ENCODE measurements at places on chromosomes 5 and 9.

- DNase-seq: no peak
These were observed 88.0 kb downstream of the TRIO start for GRCh38 chr5:14231156-14231555.

GRCh38 chr9:85202596-85202995 lies 533.1 kb downstream of the NTRK2 start:
- DNase-seq: no peak

DNA sequence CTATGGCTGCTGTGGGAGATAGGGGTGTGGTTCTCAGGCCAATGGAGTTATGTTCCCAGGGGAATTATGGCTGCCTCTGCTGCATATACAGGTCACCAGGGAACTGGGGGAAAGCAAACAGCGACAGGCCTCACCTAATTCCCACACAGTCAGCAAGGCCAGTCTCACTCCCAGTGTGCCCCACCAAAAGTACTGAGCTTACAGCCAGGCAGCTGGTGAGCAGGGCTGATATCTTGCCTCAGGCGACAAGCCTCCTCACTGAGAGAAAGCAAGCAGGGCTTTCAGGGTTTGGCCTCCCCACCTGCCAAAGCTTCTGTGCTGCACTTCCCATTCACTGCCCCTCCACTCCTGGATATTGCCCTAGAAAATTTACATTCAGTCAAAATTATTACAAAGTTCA lies 273.8 kb upstream of the TARS1 start:
- DNase-seq: no peak

- no peak for DNase-seq
These were observed 77.9 kb upstream of the RPS23 start for GRCh38 chr5:82356021-82356420.

DNA sequence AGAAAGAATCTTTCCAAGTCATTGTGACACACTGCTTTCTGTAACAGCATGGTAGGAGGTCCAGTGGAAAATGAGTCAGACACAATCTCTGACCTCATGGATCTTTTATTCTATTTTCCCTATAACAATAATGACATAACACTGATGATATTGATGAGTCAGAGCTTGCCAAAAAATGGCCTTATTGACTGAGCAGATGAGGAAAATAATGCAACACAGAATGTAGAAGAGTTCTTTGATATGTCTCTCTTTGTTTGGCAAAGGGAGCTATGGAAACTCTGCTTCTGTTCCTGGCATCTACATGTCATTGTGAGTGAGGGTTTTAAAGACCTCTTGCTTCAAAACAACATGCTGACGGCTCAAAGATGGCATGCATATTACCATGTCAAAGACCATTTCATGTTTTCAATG lies 443.1 kb upstream of the ZNF608 start:
- no peak for DNase-seq

DNA sequence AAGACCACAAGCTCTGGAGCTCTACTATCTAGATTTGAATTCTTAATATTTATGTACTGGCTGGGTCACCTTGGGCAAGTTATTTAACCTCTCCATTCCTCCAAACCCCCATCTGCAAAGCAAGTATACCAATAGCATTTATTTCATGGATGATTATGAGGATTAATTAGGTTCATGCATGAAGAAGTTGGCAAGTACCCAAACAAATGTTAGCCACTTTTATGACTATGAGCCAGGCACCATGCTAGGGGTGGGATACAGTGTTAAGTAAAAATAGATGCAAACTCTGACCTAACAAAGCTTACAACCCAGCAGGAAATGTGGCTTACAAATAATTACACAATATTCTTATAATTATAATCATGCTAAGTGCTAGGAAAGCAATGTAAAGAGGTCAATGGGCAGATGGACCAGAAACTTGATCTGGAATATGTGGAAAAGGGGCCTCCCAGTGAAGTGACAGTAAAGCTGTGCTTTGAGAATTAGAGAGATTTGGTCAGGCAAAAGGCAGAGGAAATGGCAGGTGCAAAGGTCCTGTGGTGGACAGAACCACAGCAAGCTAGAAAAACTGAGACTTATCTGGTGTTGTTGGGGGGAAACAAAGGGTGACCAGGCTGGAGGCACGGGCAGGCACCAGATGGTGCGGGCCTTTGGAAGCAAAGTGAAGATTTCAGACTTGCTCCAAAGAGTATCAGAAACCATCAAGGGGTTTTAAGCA lies 525.2 kb upstream of the TRPC7 start:
- DNase-seq: no peak

DNA sequence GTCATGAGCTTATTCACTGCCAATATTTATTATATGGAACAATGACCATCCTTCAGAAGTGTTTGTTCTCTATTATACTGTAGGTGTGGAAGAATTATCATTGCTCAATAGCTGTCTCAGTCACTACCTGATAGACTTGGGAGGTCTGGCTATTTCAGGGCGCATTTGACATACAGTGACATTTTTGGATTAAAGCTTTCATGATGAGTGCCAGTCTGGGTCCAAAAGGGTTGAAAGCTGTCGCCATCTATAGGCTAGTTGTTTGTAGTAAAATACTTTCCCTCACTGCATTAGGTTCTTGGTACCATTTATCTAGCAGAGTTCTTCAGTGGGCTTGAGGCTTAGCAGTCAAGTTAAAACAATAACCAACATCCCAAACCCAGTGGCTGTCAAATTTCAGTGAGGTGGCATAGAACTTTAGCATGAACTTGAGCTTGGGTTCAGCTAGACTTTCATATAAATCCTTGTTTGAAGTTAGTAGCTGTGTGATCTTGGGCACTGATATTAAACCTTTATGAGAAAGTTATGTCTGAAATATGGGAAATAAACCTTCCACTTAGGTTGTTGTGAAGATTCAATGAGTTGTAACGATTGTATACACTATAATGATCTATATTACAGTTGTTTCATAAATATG lies 110.5 kb upstream of the CDKN2B start:
- no peak for DNase-seq

GRCh38 chr9:71483436-71483835 lies 284.9 kb downstream of the CEMIP2 start:
- DNase-seq: no peak

Data from cortex of kidney (tissue), 1 donor.